ENCODE measurements at places on chromosomes 11 and 22.

- DNase-seq = no peak
Observed at GRCh38 chr11:42674436-42674835, 637.4 kb upstream of the API5 start.

GRCh38 chr11:24592360-24592759 lies 95.5 kb downstream of the LUZP2 start:
- DNase-seq = no peak

DNA sequence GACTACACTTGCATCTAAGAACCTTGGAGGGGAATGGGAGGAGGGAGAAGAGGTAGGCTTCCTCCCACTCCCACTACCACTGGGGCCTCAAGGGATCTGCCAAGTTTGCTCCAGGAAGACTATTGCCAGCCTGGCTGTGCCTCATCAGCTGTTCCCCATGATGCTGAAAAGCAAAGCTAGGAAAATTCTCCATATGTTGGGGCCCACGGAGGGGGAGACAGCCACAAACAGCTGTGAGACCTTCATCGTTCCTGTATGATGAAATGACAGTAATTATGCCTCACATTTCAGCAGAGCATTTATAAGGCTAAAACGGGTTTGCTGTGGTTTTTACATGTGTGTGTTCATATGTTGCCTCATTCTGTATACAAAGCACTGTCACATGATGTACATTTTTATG lies 6.7 kb downstream of the DSCAML1 start:
- DNase-seq = no peak

DNA sequence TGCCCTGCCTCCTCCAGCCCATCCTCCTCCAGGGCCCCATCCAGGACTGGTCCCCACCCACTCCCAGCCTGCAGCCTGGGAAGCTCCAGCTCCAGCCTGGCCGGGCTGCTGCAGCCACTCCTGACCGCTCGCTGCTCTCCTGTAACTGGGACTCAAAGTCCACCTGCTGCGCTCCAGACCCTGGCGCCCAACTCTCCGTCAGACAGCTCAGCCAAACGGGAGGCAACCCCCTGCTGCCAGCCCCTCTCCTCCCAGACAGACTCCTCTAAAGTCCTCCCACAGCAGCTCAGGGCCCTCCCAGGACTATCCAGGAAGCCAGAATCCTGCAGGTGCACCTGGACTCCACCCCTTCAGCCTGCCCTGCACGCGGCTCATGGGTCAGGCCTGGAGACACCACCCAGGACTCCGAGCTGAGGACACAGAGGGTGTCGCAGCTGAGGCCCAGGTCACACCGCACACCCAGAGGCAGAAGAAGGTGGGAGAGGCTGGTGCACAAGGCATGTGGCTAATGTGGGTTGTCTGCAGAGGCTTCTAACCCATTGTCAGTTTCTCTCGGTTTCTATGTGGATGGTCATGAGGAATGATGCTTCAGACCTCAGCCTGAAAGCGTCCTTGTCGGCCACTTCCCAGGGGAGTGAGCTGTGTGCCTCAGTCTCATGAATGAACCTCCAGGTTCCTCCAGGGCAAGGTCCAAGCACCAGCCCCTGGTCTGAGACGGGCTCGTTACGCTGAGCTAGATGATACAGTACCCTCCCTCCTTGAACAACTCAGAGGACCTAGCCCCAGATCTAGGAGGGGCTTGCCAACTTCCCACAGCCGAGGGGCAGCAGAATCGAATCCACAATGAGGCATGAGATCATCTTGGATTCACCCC lies 1514.8 kb downstream of the TBC1D22A start:
- no peak for DNase-seq

GRCh38 chr22:35598396-35598710 lies 18.8 kb downstream of the MB start:
- DNase-seq = no peak

- DNase-seq = no peak
Observed at GRCh38 chr11:128630367-128631230, 43.2 kb upstream of the ETS1 start.

DNA sequence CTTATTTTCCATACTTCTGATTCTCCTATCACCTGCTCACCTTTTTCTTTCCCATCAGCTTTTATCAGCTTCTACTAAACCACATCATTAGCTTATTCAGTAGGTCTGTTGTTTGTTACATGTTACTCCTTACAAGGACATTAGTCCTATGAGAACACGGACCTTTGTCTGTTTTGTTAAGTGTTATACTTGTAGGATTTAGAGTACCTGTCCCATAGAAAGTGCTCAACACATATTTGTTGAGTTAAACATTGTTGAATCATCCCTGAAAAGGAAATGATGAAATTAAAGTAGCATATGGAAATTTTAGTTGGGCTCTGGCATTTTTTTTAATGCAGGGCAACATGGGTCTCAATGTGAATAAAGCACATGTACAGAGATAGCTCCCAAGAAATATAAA lies 222.1 kb upstream of the CARD18 start:
- no peak for DNase-seq

- DNase-seq = no peak
Observed at GRCh38 chr11:56916587-56916986, 72.1 kb upstream of the OR5AK2 start.

GRCh38 chr11:122743949-122744348 lies 88.4 kb downstream of the UBASH3B start:
- no peak for DNase-seq

- no peak for DNase-seq
Observed at GRCh38 chr11:47258317-47258902, 614 bp downstream of the NR1H3 start.

DNA sequence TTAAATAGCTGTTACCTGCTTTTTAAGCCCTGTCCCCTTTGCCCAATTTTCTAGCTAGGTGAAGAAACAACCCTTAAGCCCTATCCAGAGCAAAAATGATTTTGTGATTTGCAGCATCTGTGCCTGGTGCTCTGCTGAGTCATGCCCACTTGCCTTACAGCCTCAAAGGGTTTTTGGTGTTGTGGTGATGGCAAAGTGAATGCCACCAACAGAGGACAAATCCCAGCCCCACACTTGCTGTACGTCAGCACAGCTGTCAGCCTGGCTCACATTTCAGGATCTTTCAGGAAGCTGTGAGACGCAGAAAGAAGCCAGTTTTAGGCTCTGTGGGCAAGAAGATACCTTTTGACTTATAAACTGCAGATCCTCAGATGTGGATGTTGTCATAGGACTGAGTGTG lies 401.7 kb downstream of the TENM4 start:
- no peak for DNase-seq

DNA sequence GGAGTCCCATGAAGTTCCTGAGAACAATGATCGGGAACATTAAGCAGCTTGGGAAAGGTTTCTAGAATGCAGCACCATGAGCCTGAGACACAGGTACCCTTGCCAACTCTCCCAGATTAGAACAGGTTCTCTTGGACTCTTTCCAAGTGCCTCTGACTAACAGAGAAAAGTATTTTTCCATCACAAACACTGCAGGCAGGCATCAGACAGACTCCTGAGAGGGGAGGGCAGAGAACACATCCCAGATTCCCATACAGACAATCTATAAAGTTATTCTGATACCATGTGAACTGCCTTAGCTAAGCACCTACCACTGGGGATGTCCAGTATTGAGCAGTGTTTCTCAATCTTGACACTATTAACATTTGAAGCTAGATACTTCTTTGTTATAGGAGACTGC lies 27.3 kb downstream of the SERGEF start:
- DNase-seq = no peak

GRCh38 chr11:7080900-7081299 lies 7.9 kb upstream of the RBMXL2 start:
- no peak for DNase-seq

- no peak for DNase-seq
Observed at GRCh38 chr11:29251738-29252137, 765.1 kb downstream of the KCNA4 start.

GRCh38 chr22:26922806-26923205 lies 265.4 kb downstream of the MIAT start:
- no peak for DNase-seq

DNA sequence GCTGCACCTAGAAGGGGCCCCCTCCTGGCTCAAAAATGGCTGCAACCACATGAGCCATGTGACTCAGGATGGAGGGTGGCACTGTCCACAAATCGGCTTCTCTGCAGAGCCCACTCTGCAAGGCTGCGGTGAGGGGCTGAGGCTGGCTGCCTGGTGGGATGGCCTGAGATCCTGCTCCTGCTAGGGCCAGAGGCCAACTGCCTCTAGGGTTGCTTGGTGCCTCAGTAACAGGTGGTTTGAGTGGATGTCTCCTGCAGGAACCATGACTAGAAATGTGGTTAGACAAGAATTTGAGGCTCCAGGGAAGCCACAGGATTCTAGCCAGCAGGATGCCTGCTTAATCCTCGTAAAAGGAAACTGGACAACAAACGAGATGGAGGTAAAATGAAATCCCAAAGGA lies 17.1 kb downstream of the PATZ1 start:
- DNase-seq = no peak

GRCh38 chr11:59706518-59707285 lies 6.9 kb downstream of the OR10V1 start:
- peak; percentile 31 for DNase-seq

GRCh38 chr11:76656050-76656531 lies 14.5 kb downstream of the LRRC32 start:
- DNase-seq = no peak

DNA sequence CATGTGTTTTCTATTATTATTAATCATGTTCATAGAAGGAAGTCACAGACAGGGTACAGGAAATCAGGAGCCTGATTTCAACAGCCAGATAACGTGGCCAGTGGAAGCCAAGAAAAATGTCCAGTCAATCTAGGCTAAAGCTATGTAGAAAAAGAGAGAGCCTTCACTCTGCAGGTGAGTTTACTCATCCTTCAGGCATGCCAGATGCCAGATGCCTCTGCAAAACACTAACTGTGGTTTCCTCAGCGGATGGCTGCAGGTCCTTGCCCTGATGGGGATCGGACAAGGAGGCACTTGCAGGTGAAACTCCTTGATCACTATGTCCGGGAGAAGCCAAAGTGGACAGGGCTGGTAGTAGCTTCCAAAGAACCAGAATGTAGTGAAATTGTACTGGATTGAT lies 962.3 kb upstream of the RAG2 start:
- DNase-seq = no peak

DNA sequence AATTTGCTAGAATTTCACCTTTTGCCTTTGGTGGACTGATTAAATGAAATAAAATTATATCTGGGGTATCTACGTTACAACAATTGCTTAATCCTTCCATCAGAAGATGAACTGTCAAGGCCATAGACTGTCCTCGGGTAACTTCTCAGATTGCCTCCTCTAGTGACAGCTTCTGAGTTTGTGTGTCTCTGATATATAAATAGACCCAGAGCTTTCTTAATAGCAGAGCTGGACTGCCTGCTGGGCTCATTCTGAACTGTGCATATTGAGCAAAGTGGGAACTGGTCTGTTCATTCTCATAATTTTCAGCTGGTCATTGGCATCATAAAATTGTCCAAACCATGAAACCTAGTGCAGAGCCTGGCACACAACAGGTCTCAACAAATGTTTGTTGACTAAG lies 99.1 kb upstream of the GRAMD1B start:
- no peak for DNase-seq

- no peak for DNase-seq
Observed at GRCh38 chr11:115166820-115167219, 337.4 kb downstream of the CADM1 start.

GRCh38 chr22:44050766-44051355 lies 26.8 kb downstream of the PARVB start:
- DNase-seq = no peak

- DNase-seq = no peak
Observed at GRCh38 chr11:91984033-91984584, 240.5 kb upstream of the FAT3 start.

DNA sequence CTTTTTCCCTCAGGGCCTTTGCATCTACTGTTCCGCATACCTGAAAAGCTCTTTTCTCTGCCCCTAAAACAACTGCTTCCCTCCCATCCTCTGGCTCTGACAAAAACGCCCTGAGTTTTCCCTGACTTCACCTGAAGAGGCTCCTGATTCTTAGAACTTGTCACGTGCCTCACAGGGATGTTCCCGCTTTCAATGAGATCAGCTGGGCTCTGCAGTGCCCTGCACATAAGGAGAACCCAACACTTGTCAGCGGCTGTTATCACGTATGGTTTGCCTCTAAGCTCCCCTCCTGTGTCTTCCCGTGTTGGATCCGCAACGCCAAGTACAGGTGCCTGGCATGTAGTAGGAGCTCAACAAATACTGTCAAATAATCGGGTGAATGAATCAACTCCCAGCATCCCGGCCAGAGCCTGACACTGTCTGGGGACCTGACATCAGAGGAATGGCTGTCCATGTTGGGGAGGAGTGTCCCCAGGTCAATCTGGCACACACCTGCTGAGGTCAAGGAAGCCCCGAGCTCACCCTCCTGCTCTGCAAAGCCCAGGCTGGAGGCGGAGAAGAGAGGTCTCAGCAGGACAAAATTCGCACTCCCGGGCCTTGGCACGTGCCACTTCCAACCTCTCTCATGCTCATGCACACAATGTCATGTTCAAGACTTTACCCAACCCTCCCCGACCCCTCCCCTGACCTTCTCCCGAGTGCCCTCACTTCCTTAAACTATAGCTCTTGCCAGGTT lies 4.2 kb upstream of the GRK2 start:
- no peak for DNase-seq

DNA sequence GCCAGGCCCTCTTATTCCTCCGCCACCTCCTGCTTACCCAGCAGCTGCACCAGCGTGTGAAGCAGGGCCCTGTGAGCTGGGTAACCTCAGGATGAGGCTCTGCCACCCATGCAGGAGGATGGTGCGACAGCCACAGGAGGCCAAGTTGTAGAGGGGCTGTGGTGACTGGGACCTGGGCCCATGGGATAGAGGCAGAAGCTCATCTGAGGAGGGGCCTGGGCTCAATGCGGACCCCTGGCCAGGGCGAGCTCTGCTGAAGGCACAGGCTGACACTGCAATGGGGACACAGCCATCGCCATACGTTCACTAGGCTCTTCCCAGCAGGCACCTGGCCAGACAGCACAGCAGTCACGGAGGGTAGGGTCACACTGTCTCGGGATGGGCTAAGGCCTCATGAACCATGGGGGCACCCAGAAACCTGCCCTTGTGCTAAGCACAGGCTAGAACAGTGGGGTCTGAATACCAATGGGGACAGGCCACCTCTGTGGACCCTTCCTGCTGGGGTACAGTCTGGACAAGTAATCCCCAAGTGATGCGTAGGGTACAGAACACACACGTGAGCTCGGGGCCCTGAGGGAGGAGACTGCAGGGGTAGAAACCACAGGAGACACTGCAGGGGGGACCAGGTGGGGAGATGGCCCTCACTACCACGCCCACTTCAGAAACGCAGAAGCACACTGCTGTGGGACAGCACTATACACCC lies 35.3 kb downstream of the GNB1L start:
- DNase-seq = no peak

Measured in SW 1271 (cell line).